ENCODE measurements at places on chromosomes 3 and 15. TPM values are rescaled to one million over a fixed set of nuclear protein-coding genes. Genes with fewer than 3 reads are reported as not detected.

DNA sequence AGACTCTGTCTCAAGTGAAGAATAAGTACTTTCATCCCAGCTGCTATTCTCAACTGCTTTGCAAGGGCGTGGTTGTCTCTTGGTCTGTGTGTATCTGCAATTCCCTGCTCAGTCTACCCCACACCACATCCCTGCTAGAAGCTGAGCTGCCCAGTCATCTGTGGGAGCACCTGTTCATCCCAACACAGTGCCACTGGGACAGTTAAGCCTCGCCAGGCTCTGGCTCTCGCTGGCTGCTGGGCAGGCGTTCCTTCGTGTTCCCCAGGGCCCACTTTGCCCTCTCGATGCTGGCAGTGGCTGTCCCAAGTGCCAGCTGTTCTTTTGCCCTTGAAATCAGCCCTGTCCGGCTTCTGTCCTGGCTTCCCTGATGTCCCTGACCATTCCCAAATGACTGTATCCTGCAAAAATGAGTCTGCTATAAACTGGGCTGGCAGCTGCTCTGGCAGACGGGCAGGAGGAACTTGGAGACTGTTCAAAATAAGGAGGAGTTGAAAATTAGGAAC, 91.6 kb upstream of the KLHL25 start:
- no peak for DNase-seq

DNA sequence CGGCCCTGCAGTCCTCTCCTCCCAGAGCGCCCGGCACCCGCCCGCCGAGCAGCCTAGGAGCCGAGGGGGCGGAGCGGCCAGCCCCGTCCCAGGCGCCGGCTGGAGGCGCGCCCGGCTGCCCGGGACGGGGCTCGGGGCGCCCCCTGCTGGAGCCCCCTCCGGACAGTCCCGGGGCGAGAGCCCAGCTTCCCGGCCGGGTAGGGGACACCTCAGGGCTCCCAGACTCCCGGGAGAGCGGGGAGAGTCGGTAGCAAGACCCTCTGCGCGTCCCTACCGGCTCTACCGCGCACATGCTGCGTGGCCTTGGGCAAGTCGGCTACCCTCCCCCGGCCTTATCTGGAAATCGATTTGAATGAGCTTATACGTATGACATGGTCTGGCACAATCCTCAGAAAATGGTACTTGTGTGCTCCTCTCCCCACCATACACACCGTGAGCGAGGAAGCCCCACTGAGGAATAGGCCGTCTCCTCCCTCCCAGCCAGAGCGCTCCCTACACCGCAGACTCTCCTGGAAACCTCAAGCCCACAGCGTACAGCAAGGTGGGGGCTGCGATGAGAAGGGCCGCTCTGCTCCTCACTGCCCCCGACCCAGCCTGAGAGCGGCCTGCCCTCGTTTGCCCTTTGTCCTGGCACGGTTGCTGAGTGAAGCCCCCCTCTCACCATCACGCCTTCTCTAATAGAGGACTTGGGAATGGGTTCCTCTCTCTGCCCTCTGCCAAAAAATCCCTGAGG, at the start of gene DAPK2:
DAPK2 (minus strand) TSS at position 65 of the 733 bp plus-strand sequence. CDS start 6,224 bp downstream, outside the sequence.
- DNase-seq: peak; percentile 65

DNA sequence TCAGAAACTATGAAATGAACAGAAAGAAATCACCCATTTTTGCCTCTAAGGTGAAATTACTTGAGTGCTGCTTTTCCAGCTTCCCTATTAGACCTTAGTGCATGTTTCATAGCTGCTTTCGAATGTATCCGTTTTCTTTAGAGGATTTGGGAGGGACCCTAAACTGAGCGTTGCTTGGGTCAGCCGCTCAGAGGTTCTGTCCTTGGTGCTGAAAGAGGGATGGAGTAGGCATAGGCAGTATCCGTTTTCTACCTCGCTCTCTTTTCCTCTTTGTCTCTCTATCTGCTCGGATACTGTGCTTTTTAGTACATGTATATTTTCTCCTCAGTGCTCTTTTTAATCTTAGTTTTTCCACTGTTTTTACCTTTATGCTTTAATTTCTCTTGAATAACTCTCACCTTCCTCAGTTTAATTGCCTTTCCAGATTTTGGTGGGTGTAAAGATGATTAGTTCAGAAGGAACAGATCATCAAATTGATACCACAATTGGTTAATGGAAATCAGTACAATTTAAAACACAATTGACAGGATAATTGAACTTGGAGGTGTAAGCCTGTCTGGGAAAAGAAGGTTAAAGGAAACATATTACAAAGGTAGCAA, at the start of gene DRD3:
DRD3 (minus strand) TSS at position 283 of the 599 bp plus-strand sequence. CDS start 7,060 bp downstream, outside the sequence.
- DNase-seq: peak; percentile 30

DNA sequence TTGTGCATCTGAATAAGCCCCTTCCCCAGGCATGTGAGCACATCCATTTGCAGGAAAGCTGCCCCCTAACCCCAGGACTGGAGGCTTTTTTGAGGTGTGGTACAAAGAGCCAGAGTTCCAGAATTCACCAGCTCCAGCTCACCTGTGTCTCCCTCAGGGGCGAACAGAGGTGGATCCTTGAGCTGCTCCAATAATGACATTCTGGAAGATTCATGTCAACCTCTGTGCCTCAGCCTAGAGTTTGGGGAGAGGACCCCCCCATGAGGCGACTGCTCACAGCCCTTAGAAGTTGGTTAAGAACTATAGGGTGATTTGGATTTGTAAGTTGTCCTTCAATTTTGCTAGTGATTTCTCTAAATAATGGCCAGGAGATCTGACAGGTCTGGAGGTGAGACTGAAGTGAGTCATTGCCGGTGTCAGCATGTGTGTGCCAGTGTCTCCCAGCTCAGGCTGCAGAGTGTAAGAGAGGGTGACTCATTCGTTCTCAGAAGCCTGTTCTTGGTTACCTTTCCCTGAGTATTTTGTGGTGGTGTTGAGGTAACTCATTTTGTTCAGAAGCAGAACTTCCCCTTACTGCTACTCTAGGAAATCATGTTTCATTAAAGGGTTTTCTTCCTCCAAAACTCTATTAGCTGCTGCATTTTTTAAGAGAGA, 136.9 kb upstream of the TOPAZ1 start:
- DNase-seq: peak; percentile 93

DNA sequence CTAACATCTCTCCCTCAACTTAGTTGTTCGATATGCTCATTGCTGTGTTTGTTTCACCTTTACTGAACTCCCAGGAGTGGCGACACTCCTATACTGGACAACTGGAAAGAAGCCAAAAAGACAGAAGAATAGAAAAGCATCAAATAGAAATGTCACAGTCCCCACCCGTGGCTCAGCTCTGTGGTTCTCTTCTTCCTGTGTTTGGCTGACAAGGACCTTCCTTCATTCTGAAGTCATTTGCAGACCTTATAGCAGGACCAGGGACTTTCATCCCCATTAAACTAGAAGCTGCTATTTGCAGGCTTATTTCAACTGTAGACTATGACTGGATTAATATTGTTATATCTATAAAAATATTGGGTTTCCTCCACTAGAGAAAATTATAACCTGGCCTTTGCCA, 125.9 kb downstream of the NECTIN3 start:
- no peak for DNase-seq

DNA sequence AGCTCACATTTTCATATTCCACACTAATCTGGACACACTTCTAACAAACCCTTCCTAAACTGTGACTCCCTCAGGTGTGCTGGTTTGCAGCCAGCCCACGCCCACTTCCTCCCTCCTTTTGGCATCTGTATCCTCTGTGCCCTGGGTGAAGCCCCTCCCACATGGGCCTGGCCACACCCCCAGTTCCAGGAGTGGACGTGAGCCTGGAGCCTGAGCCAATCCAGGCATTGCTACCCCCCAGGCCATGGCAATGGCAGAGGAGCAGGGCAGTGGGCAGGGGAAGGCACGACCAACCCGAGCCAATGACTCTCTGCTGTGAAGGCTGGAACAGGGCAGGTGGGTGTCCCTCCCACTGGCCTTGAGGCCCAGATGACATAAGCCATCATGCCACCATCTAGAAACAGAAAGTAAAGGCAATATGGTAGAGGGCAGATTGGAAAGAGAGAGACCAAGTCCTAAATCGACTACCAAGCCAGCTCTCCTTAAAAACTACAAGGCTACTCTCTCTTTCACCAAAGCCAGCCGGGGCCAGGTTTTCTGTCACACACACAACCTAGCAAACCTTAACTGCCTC, 18.6 kb downstream of the FAM174B start:
- peak; percentile 84 for DNase-seq

STRIT1 gene
- total RNA-seq: not detected

NEK10 gene
- total RNA-seq: 1.7 TPM

MESP2 gene
- 1.3 TPM for total RNA-seq

POTEB2 gene
- not detected for total RNA-seq

TRMT10C gene
- 31.7 TPM for total RNA-seq

KY gene
- not detected for total RNA-seq
